Stimulated activated CD8-positive, alpha-beta memory T cell treated with anti-CD3 and anti-CD28 coated beads, Interleukin-15, amount 100 ng/mL, for 24 hours (primary cell): ENCODE measurements at places on chromosomes 1 and 21.
A peak's percentile ranks its signal among the peaks of the same experiment; 100 is the strongest.

DNA sequence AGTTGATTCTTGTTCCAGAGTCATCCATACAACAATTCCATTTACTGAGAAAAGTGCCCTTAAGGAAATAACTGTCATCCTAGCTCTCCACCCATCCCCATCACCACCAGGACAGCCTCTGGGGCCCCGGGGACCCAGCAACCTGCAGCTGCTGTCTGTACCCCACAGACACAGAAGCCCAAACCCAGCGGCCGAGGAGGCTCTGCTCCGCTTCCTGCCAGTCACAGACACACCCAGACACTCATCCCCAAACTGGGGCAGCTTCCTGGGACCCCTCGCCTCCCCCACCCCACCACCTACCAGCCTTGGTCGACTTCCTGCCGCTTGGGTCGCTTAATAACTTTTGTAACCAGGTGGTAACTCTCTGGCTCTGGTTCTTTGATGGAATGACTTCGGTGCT, 121.6 kb upstream of the SLC25A33 start:
- DNase-seq, result no peak

GRCh38 chr1:171984262-171984661, 143.0 kb downstream of the DNM3 start:
- DNase-seq, result no peak

GRCh38 chr1:74681001-74681400, 7.4 kb upstream of the ERICH3 start:
- no peak for DNase-seq

- DNase-seq, result no peak
These were observed 23.2 kb upstream of the C1orf146 start for GRCh38 chr1:92194511-92194910.

GRCh38 chr21:44294391-44295162, 5.3 kb upstream of the PFKL start:
- no peak for DNase-seq

DNA sequence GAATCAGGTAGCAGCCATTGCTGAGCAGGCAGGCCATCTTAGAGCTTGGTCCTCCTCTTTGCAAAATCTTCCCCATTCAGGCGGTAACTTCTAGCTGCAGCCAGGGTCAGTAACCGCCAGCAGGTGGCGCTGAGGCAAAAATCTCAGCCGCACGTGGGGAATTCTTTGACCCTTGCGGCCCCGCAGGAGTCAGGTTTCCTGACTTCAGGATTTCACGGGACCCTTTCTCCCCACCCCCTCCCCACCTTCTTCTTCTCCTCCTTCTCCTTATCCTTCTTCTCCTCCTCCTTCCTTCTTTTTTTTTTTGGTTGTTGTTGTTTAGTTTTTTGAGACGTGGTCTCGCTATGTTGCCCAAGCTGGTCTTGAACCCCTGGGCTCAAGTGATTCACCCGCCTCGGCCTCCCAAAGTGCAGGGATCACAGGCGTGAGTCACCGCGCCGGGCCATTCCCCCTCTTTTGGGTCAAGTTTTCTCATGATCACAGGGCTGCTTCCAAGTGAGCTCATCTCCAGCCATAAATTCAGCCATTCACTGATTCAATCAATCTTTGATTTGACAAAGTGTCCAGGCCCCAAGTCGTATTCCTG, 33.4 kb upstream of the TENT5B start:
- peak; percentile 34 for DNase-seq

DNA sequence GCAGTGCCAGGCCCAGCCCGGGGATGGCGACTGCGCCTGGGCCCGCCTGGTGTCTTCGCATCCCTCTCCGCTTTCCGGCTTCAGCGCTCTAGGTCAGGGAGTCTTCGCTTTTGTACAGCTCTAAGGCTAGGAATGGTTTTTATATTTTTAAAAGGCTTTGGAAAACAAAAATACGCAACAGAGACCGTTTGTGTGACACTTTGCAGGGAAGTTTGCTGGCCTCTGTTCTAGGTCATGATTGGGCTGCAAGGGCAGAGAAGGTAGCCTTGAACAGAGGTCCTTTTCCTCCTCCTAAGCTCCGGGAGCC, 719 bp downstream of the SOD1 start:
- DNase-seq, result no peak
